ENCODE measurements at places on chromosomes 3 and 15.

GRCh38 chr3:132325103-132325606 is 7.9 kb downstream of the ACP3 start:
- no peak for DNase-seq

DNA sequence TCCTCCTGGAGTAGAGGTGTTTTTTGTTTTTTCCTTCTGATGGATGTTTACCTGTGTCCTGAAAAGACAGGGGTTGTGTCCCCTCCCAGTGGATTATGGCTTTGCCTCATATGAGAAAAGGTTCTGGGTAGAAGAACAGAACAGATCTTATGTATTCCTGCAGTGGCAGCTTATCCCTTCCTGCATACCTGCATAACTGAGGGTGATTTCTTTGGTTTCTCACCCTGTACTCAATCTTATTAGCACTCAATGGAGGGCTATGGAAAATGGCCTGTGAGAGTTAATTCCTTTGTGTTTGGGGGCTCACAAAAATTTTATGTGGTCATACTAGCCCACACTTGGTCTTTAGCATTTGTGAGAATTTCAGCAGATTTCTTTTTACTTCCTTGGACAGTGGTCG is 482.0 kb upstream of the ONECUT1 start:
- no peak for DNase-seq

- no peak for DNase-seq
Observed at GRCh38 chr3:102036017-102036416, 186.7 kb downstream of the NFKBIZ start.

DNA sequence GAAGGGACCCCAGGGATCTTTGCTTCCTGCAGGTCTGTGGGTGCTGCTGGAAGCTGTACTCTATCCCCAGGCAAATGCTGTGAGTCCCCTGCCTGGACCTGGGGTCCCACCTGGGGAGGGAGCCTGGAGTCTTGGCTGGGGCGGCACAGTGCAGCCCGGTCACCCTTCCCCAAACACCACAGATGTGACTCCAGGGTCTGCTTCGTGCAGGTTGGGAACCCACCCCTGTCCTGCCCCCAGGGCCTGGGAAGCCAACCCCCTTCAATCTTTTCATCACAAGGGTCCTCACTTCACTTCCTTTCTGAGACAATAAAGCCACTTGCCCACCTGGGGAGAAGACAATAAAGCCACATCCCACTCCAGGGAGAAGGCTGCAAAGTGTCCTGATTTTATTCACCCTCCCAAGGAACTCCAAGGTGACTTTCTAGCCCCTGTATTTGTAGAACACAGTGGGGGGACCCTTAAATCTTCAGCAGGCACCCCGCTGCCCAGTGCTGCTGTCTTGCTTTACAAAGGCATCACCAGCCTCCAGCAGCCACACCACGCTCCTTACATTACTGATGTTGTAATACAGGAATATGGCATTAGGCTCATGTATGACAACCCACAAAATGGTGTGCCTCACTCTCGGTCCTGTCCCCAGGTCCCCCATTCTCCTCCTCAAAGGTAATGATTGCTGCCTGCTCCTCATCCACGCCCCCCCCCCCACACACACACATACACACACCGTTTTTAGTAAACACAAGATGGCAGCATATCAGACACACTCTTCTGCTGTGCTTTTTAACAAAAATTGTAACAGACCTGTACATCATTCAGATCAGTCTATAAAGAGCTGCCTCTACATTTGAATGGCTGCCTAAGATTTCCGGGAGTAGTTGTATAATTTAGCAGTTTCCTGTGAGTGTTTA is 9.9 kb downstream of the C3orf22 start:
- no peak for DNase-seq

DNA sequence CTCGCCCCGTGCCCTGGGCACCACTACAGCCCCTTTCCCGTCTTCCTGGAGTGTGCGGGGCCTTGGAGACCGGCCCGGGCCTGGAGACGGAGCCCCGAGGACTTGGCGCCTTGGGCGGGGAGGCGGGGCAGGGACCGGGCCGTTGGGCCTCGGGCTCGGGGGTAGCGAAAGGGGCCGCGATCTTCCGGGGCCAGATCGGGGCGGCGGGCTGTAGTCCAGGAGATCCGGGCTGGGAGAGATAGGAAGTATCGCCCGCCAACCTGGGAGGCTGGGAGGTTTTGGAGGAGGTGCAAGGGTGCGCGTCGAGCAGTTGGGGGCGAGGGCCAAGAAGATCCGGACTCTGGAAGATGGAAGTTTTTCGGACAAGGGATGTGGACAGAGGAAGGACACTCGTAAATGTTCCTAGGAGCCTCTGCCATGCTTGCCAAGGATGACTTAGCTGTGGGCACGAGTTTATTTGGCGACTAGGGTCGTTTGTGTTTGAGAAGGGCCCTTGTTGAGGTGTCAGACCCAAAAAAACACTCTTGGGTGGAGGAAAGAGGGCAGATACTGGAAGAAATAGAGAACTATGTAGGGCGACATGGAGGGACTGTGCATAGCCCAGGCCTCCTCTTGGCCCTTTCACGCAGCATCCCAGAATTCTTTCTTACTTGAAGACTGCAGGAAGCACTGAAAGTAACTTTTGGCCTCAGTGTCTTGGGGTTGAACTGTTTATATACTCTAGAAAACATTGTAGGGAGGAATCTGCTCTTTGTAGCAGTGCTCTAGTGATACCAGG is 712 bp downstream of the RTF1 start:
- peak; percentile 21 for DNase-seq

- no peak for DNase-seq
Observed at GRCh38 chr3:42308651-42309050, 42.7 kb upstream of the CCK start.

- DNase-seq, result no peak
Observed at GRCh38 chr3:129756871-129757270, 136.6 kb downstream of the TMCC1 start.

GRCh38 chr3:120443626-120444123 is 7.1 kb downstream of the FSTL1 start:
- DNase-seq, result no peak

DNA sequence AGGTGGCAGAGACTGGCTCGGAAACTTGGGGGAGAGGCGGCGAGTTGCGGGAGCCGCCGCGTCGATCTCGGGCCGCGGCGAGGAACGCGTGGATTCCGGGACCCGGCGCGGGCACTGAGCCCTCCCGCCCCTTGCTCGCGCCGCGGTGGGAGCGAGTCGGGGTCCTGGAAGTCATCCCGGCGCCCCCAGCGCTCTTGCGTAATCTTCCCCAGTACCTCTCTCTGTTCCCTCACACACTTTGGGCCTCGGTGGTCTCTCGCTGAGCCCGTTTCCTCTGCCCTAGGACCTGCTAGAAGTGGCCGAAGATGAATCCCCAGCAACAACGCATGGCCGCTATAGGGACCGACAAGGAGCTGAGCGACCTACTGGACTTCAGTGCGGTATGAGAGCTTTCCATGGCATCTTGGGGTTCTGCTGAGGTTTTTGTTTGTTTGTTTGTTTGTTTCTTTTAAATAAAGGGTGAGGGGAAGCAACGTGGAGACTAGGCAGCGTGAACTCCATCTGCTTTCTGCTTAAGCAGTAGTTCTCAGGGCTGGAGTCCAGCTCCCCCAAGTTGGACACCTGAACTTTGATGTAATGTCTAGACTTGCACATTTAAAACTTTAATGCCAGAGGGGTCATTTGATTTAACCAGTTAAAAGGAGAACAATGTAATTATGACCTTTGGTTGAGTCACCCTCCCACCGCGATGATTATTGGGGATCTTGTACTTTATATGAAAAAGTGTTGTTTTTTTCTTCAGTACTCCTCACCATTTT is 1.3 kb downstream of the TCF12 start:
- peak; percentile 68 for DNase-seq

DNA sequence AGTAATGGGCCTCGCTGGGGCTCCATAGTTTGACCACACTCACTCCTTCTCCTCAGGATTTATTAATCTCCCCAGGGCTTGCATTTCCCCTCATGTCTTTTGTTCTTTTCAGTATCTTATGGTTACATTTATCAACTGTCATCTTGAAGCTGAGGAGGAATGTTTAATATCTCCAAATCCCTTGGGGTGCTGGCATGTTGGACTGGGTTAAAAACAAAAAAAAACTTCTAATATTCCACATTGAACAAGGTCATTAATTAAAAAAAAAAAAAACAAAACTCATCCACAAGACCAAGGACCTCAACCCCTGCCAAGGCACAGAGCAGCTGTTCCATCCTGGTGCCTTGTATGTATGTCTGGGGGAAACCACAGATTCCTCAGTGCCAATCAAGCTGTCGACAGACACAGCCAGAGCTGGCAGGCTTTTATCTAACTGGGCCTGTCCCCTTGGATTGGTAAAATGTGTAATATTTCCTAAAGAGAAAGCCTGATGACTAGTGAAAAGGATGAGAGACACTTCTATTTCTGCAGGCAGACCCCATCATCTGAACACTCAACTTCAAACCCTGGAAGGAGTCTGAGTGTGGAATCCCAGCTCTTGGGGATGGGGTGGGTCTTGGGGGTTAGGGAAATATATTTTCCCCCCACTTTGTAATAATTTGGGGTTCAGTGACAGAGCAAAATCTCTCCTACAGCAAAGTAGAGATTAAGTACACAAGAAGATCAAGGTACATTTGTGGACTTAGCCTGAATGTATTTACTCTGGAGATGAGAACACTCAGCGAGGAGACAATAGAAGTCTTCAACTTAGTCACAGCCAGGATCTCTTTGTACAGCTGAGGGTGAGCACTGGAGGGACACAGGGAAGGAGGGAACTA is 69.1 kb downstream of the TTC23 start:
- DNase-seq, result no peak

DNA sequence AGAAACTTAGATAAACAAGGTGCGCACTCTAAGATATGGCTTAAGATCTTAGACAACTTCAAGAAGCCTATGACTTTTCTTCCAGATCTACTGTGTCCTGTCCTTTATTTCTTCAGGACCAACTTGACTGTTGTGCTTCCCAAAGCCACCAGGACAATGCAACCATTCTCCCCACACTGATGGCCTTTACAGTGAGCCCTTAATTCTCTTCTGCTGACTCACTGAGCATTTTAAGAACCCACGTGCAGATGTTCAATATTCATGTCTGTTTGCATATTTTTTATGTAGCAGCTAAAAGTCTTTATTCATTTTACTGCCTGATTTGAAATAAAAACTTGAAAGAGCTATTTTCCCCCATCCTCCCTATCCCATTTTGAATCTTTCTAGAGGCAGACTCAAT is 103.3 kb upstream of the SLC2A2 start:
- DNase-seq, result no peak

DNA sequence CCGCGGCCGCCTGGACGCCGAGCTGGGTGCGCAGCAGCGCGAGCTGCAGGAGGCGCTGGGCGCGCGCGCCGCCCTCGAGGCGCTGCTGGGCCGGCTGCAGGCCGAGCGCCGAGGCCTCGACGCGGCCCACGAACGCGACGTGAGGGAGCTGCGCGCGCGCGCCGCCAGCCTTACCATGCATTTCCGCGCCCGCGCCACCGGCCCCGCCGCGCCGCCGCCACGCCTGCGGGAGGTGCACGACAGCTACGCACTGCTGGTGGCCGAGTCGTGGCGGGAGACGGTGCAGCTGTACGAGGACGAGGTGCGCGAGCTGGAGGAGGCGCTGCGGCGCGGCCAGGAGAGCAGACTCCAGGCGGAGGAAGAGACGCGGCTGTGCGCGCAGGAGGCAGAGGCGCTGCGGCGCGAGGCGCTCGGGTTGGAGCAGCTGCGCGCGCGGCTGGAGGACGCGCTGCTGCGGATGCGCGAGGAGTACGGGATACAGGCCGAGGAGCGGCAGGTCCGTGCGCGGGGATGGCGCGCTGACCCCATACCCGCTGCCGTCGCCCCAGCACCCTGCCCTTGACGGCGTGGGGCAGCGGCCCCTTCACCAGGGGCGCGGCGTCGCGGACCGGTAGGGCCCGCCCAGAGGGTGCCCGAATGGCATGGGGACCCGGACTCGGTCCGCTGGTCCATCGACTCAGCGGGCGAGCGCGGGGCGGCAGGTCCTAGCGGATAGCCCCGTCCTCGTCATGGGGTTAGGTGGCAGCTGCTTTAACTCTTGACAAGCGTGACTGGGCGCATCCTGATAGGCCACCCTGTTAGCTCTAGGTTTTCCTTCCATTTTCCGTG is 848 bp downstream of the SYNM start:
- peak; percentile 75 for DNase-seq

GRCh38 chr3:36364260-36364659 is 16.0 kb upstream of the STAC start:
- no peak for DNase-seq

GRCh38 chr3:62134061-62134496 is 239.3 kb downstream of the FEZF2 start:
- DNase-seq, result no peak

GRCh38 chr15:39598186-39598850 is 17.4 kb downstream of the THBS1 start:
- peak; percentile 42 for DNase-seq

- no peak for DNase-seq
Observed at GRCh38 chr3:81033185-81033584, 728.3 kb downstream of the GBE1 start.

GRCh38 chr15:40190591-40190990 is 29.7 kb downstream of the BUB1B start:
- no peak for DNase-seq

DNA sequence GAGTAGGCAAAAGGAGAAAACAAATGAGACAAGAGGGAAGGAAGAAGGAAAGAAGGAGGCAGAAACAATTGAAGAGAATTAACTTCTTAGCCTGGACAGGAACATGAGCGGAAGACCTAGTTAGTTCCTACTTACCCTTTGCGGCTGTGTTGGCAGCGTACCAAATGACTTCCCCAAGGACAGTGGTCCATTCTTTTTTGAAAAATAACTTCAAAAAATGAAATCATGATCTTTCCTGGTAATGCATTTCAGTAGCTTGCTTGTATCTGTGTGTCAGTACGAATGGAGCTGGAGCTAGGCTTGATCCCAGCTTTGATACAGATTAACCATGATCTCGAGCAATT is 41.5 kb upstream of the CFAP161 start:
- DNase-seq, result no peak

- no peak for DNase-seq
Observed at GRCh38 chr15:62464705-62465104, 299.6 kb upstream of the C2CD4B start.

- no peak for DNase-seq
Observed at GRCh38 chr3:172692751-172693338, 18.0 kb downstream of the NCEH1 start.

DNA sequence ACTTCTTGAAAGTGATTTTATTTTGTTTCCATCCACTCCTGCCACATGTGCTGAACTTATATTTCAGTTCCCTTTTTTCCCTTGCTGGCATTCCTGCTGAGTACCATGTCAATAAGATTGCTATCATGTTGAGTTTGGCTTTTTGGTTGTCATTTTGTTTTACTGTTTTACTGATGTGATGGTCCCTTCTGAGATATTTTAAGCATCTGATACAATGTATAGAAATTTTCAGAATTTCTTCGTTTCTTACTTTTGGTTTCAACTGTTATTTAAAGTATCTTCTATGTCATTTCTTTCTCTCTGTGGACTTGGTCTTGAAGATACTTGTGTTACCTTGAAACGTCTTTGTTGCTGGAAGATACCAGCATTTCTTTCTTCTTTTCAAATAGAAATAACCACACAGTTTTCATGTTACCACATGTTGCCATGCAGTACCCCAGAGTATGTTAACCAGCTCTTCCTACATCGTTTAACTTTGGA is 14.1 kb downstream of the SIDT1 start:
- no peak for DNase-seq

DNA sequence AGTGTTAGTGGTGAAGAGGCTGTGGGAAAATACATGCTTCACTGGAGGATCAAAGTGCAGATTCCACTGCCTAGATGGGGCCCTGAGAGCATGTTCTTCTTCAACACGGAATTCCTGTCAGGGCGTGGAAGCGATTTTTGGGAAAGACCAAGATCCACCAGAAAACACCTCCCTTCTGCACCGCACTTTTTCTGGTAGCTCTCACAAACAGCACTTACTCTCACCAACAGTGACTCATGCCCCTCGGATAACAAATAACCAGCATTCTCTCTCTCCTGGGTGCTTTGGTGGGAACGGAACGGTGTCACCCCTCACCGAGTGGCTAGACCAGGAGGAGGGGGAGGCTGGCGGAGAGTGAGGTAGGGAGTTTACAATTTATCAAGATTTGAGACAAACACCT is 40.1 kb downstream of the ADAMTSL3 start:
- no peak for DNase-seq
